ENCODE measurements at places on chromosomes 16 and 17. TPM values are rescaled to one million over a fixed set of nuclear protein-coding genes. Genes with fewer than 3 reads are reported as not detected.

The MYOCD gene
- total RNA-seq = not detected

The ABHD15 gene
- 2.5 TPM for total RNA-seq

The CRHR1 gene
- total RNA-seq = 0.71 TPM

GRCh38 chr17:67491009-67491680 lies 114.1 kb downstream of the PITPNC1 start:
- DNase-seq = peak; percentile 27
- H3K36me3 ChIP-seq = peaks cover 4% of the 10 kb centered on the region
- H3K4me3 ChIP-seq = peak overlapping the region; percentile 10
- H3K4me1 ChIP-seq = peaks cover 48% of the 10 kb centered on the region
- peaks cover 2% of the 10 kb centered on the region for H3K27me3 ChIP-seq

DNA sequence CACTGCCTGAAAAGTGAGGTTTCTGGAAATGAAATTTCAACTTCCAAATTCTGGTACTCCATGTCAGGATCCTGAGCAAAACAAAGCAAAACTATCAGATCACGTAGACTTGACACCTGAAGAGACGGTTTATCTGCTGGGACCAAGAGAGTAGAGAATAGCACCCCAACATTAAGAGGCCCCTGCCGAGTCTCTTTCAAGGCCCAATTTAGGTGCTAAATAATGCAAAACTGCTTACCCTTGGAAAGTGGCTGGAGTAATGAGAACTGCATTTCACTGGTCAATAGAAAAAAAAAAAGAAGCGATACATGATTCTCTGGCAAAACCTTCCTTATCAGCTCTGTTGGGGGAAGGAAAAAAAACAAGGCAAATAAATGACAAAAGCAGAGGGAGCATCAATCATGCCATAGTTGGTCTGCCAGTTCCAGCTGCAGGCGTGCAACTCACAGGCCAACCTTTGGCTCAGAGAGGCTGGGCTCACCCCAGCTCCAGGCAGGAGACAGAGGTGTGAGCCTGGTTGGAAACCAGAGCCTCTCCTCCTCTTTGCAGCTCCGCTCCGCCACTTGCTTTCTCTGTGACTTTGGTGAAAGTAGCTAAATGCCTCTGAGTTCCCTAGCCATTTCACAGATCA lies 595.2 kb downstream of the TOX3 start:
- DNase-seq = no peak
- no peaks in the 10 kb centered on the region for H3K27me3 ChIP-seq
- H3K27ac ChIP-seq = no peak overlapping the region
- no peaks in the 10 kb centered on the region for H3K36me3 ChIP-seq
- peaks cover 6% of the 10 kb centered on the region for H3K4me1 ChIP-seq

DNA sequence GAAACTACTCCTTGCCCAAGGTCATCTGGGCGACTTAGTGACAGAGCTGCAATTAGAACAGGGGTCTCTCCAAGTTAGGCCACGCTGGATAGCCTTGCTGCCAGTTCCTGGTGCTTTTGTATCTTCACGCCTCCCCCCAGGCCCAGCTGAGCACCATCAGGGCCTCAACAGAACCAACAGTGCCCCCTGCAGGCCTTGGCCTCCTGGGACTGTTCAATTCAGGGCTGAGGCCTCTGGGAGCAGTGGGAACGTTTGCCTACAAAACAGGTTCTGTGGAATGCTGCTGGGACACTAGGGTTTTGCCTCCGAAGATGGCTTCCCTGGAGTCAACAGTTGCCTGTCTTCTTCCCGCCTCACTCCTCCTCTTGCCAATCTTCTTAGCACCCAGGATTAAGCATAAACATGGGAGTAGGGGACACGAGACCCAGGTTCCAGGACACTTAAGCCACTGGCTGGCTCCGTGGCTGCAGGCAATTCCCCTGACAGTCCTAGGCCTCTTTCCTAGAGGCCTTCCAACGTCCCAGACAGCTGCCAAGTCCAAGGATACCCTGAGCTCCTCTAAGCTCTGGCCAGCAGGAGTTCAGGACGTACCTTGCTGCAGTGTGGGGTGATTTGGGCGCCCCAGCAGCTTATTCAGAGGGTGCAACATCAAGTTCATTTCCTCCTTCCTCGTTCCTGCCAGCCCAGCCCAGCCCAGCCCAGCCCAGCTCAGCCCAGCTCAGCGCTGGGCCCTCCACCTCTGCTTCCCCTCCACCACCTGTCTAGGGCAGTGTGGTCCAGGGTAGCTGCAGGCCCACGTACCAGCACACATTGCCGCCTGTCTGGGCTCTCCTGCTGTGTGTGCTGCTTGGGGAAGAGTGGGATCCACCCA lies 246.6 kb upstream of the RPL38 start:
- DNase-seq = peak; percentile 68
- H3K36me3 ChIP-seq = peaks cover 9% of the 10 kb centered on the region
- peaks cover 5% of the 10 kb centered on the region for H3K4me1 ChIP-seq
- H3K4me3 ChIP-seq = no peak overlapping the region
- no peaks in the 10 kb centered on the region for H3K27me3 ChIP-seq

- peaks cover 10% of the 10 kb centered on the region for H3K27me3 ChIP-seq
- peak; percentile 57 for DNase-seq
- H3K4me3 ChIP-seq = no peak overlapping the region
- no peaks in the 10 kb centered on the region for H3K4me1 ChIP-seq
These were observed 475.9 kb upstream of the CCL2 start for GRCh38 chr17:33779234-33779591.

GRCh38 chr16:31080035-31080629 lies 5.9 kb downstream of the ZNF646 start:
- DNase-seq = no peak
- H3K4me3 ChIP-seq = no peak overlapping the region
